Esophagus squamous epithelium (tissue), 5 donors: ENCODE measurements at places on chromosomes 7 and 10.

- DNase-seq: no peak
Observed at GRCh38 chr7:139422126-139422525, 61.3 kb downstream of the KLRG2 start.

GRCh38 chr7:47460251-47460989, 121.5 kb downstream of the TNS3 start:
- no peak for DNase-seq

DNA sequence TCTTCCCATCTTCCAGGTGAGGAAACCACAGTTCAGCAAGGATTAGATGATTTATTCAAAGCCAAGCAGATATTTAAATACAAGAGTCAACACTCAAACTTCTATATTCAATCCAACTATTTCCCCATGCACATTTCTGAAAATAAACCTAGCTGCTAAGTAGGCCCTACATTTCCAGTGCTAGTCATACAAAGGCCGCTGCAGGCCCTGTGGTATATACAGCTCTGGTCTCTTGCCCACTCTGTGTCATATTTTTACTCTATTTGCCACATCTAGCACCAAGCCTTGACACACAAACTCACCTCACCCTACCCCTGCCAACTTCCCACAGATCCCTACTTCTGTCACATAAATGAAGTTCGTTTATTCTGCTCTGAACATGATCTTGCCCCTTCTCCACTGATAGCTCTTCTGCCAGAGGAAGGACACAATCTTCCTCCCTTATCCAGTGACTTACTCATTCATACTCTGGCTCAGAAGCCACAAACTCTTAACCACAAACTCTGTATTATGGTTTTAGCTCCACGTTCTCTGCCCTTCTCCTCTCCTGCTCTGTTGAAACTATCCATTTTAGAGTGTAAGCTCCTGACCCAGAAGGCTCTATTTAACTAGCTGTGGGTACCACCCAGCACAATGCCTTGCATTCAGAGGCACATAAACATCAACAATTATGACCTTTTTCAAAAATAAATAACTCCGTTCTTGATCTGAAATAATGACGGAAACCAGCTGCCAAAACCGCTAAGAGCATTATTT, 180.7 kb downstream of the CPEB3 start:
- DNase-seq: no peak

DNA sequence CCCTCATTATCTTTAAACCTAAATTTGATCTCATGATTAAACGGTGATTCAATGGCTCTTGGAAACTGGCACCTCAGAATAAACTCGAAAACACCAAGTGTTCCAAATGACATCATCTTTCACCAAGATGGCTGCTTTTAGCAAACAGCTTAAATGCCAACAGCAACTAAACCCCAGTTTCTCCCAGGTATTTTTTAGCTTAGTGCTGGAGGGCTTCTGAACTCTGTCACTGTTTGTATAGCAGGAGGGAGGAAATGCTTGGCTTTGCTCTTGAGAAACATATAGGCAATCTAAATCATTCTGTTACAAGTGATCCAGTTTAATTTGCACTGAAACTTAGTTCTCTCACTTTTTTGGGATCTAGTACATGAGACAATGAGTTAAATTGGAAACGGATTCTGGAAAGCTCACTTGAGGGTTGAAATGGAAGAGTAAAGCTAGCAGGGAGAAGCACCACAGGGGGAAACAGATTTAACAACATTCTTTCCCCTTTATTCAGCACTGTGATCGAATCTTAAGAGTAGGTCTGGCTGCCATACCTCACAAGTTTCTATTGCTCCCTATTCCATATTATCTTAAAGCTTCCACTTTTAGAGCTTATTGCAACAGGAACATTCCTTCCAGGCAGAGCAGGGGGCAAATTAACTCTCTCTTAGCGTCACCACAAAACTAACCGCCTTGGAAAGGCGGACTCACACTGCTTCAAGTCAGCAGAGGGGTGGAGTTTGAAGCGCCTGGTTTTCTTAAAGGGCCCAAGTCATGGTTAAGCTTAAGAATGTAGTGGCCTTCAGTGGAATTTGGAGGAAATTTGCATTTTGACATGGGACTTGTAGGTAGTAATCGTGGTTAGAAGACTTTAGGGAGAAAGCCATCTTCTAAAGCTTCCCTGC, 1.8 kb upstream of the CCDC6 start:
- no peak for DNase-seq

GRCh38 chr10:43166207-43166879, 28.1 kb downstream of the CSGALNACT2 start:
- DNase-seq: no peak

- DNase-seq: no peak
Observed at GRCh38 chr10:70918851-70919530, 30.6 kb upstream of the PCBD1 start.

GRCh38 chr7:122637784-122638183, 61.1 kb downstream of the RNF133 start:
- DNase-seq: no peak

- DNase-seq: no peak
Observed at GRCh38 chr7:70097645-70098044, 499.4 kb downstream of the AUTS2 start.

- DNase-seq: no peak
Observed at GRCh38 chr7:78080811-78081210, 282.2 kb downstream of the PHTF2 start.

DNA sequence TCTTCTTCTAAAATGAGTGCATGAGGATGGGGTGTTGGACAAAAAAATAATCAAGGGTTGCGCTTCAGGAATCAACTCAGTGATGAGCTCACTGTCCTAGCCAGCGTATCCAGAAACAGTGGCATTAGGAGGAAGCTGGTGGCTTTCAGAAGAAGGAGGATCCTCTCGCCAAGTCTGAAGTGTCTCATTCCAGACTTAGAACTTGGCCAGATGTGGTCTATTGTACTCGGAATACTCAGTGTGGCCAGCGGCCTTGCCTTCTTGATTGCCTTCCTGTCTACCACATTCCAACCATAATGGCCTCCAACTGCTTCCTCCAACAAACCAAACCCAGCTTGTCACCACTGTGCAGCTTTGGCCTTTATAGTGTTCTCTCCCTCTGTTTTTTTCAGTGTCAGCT, 732.4 kb downstream of the KCNMA1 start:
- no peak for DNase-seq

DNA sequence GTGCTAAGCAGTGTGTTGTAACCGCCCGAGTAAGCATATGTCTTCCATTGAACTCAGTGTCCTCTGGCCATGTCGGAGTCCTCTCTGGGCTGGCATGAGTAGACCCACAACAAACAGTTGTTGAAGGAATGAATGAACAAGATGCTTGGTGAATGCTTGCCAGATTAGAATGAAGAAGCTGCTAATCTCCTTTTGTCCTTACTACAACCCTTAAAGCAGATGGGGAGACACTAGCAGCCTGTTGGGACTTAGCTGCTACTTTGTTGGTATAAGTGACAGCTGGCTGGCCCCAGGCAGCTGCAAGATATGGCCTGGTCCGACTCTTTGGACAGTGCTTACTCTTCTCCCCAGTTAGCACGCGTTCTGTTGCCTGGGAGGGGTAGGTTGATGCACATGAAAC, 370.1 kb downstream of the RPS24 start:
- DNase-seq: no peak

DNA sequence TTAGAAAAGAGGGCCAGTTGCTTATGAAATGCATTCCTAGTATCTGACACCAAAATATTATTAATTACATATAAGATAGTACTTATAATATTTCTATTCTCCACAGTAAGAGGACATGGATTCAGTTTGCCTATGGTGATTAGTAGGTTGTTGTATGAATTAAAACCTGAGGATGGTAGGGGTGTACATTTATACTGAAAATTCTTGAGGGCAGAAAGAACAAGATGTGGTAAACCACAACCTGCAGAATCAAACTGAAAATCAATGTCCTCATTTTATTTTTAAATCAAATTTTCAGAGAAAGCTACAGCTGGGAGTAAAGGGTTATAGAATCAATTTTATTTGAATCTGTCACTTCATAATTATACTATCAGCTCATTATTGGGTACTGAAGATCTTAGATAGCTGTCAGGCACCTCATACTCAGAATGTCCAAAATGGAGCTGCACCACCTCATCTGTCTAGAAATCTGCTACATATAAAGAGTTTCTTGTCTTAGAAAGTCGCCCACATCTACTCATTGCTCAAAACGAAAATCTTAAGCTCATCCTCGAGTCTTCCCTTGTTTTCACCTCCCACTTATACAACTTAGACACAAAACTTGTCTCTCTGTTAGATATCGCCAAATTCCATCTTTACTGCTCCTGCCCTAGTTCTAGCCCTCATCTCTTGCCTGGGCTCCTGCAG, 65.4 kb downstream of the MYO3A start:
- no peak for DNase-seq

DNA sequence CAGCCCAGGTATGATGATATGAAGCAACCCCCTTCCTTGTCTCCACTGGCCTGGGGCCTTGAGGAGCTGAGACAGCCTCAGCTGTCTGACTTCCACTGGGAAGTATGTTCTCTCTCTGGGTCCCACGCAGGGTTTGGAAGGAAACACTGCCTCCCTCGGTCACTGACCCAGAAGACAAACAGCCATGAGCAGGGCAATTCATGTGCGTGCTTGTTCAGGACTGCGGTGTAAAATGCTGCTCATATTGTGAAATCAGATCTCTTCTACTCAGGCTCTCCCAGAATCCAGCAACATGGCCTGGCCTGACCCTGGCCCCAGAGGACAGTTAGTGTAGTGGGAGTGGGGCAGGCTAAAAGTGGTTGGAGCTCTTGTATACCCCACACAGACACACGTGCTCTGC, 2.8 kb downstream of the CLCN1 start:
- no peak for DNase-seq

DNA sequence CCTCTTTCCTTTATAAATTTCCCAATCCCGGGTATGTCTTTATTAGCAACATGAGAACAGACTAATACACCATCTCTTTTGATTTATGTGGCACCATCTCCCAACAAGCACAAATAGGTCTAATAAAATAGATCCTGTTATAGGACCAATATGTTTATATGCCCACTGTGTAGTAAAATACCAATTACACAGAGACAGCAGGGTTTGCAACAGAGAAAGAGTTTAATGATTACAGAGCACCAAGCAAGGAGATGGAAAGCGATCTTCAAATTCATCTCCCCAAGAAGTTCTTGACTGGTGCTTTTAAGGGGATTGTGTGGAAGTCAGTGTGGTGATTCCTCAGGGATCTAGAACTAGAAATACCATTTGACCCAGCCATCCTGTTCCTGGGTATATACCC, 33.5 kb upstream of the TECTB start:
- DNase-seq: no peak

DNA sequence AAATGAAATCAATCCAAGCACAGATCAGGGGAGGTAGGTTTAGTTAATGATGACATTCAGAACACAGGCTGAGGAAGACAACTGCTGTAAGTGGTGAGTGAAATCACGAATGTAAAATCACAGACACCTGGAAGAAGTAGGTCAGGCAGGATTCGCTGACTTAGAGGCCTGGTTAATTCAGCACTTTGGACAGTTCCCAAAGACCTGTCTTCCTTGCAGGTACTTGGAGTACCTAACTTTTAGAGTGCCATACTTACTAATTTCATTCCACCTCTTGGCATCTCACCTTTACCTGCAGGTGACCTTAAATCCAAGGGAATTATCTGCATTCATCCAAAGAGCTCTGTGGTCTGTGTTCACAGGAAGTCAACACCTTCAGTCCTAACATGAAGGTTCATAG, 822.3 kb downstream of the PHTF2 start:
- no peak for DNase-seq

- no peak for DNase-seq
Observed at GRCh38 chr7:157461573-157462418, 125.0 kb downstream of the DNAJB6 start.

- no peak for DNase-seq
Observed at GRCh38 chr10:103612462-103613365, 119.2 kb downstream of the NEURL1 start.

GRCh38 chr7:47036909-47037308, 545.0 kb downstream of the TNS3 start:
- DNase-seq: no peak

DNA sequence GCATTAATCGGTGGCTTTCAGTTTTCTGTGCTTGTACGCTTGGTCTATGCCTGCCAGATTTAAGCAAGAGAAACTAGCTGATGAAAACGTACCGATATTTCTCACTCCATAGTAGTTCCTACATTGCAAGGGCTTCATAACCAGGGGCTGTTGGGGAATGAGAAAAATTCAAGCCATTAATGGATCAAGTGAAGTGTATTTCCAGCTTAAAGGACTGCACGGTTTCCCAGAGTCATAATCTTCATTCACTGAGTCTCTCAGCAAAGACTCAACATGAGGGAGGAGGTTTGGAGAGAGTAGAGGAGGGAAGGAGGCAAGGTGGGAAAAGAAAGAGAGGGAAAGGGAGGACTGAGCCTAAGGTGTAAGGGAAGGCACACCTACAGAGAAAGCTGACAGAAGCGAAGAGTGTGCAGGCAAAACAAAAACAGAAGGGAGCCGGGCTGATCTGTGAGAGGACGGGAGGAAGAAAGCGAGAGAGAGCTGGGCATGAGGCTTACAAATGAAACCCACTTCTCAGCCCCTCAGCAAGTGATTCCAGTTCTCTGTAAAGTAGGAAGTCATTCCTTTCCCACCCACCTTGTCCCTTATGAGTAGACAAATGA, 625 bp downstream of the GIMAP2 start:
- DNase-seq: no peak

GRCh38 chr7:122412441-122412840, 107.9 kb upstream of the FEZF1 start:
- no peak for DNase-seq

DNA sequence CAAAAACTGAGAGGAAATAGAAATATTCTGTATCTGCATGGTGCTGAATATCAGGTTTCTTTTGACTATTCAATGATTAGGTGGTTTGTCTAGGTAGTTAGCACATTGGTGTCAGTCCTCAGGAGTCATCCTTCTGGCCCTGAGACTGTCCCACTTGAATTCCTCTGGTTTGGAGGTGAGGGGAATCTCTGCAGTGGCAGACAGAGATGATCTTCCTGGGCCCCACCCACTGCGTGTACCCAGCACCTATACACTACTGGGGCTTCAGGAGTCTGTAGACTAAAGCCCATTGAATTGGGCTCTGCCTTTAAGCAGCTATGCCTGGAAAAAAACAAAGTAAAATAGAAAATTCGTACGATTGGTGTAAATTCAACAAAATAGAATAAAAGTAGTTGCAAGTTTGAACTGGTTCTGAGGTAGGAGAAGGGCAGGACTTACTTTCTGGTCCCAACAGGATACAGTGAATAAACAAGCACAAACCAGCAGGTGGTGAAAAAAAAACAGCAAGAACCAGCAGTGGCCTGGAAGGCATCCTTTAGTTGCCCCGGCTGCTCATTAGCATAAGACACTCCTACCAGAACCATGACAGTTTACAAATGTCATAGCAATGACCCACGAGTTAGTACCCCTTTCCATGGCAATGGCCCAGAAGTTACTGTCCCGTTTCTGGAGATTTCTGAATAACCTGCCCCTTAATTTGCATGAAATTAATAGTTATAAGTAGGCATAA, 1.7 kb downstream of the LIPM start:
- no peak for DNase-seq
